ENCODE measurements at places on chromosomes 6 and 20.

- no peaks in the 10 kb centered on the region for H3K4me1 ChIP-seq
- H3K27me3 ChIP-seq, result no peaks in the 10 kb centered on the region
- H3K27ac ChIP-seq, result no peak overlapping the region
These were observed 73.8 kb downstream of the CDK19 start for GRCh38 chr6:110741517-110741916.

GRCh38 chr20:47499053-47499452 is 2.6 kb upstream of the NCOA3 start:
- H3K27me3 ChIP-seq, result no peaks in the 10 kb centered on the region
- peaks cover 23% of the 10 kb centered on the region for H3K4me1 ChIP-seq
- H3K4me3 ChIP-seq, result no peak overlapping the region

GRCh38 chr6:27553123-27553904 is 80.4 kb upstream of the ZNF184 start:
- H3K4me1 ChIP-seq, result no peaks in the 10 kb centered on the region
- DNase-seq, result peak; percentile 75
- peaks cover 11% of the 10 kb centered on the region for H3K36me3 ChIP-seq
- no peaks in the 10 kb centered on the region for H3K27me3 ChIP-seq

DNA sequence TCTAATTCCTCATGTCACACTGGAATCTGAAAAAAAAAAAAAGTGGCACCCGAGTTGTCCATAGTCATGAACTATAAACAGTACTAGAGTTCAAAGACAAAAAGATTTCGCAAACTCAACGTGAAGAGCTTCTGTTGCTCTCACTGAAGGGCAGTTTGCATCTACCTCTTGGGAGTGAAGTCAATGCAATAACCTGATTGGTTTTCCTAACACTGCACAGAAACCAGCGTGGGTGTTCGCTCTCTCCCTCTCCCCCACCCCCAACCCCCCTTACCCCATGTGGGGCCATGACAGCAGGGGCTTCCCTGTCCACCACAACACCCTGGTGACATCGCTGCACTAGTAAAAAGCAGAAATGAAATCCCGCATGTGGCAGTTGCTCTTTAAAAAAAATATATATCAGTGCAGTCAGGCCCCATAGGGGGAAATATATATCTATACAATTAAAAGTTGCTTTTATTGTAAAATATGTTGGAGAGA is 66.9 kb downstream of the GMPR start:
- no peaks in the 10 kb centered on the region for H3K4me1 ChIP-seq
- no peak overlapping the region for H3K27ac ChIP-seq
- H3K27me3 ChIP-seq, result no peaks in the 10 kb centered on the region
- H3K4me3 ChIP-seq, result no peak overlapping the region
